ENCODE measurements at places on chromosomes 4 and X.

DNA sequence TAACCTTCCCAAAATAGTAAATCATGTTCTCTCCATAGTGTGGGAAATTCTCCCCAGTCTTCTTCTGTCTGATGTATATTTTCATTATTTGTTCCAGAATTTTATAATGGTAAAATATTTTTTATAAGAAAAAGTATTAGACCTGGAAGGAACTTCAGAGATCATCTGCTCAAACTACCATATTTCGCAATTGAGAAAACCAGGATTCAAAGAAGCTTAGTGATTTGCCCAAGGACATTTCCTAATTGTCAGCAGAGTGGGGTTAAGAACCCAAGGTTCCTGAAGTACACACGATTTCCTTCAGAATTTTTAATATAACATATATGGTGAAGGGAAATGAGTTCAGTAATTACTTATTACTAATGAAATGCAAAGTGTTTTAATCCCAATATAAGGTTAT lies 24.1 kb downstream of the OCIAD1 start:
- DNase-seq, result no peak

DNA sequence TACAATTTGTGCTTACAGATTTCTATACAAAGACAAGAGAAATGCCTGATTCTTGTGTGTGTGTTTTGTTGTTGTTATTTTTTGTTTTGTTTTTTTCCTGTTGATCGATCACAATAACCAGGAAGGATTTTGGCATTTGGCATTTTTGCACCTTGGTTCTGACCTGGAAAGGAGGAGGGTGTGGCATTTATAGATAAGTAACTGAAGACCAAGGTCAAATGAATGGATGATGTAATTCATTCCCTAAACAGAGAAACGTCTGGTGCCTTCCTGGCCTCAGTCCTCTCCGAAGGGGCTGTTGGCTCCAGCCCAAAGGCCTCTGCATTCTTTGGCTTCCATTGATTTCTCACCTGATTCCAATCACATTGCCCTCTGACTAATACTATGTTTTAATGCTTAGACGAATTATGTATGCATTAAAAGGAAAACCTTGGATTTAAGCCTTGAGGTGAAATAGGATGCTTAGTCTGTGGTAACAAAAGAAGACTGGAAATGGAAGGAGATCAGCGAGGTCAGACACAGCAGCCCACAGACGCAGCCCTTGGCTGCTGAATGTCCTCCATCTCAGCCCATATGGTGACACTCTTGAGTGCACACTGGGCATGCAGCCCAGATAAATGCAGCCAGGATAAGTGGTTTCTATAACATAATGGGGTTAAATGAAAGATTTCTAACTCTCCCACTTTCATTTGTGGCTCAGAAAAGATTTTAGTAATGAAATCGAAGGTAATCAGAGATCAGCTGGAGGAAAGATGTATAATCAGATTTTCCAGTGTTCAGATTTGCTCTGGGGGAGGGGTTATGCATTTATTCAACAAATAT lies 60.5 kb upstream of the TRIM2 start:
- DNase-seq, result no peak

- DNase-seq, result no peak
These were observed 20.8 kb downstream of the LIN54 start for GRCh38 chr4:82989575-82990429.

DNA sequence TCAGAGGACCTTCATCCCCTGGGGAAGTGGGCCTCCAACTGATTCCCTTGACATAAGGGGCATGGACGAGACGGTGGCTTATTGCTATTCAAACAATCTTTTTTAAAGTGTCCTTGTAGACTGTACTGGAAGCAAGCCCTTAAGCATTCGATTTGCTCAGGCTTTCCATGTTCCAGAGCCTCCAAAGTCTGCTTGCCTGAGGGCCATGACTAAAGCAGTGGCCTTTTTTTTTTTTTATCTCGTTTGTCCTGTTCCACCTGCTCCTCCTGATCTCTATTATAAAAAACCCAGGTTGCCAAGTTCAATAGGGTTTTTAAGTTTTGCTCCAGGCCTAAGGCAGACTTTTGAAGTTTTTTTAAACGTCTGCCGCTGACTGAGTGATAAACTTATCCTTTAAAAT lies 103.7 kb upstream of the AADAT start:
- no peak for DNase-seq

DNA sequence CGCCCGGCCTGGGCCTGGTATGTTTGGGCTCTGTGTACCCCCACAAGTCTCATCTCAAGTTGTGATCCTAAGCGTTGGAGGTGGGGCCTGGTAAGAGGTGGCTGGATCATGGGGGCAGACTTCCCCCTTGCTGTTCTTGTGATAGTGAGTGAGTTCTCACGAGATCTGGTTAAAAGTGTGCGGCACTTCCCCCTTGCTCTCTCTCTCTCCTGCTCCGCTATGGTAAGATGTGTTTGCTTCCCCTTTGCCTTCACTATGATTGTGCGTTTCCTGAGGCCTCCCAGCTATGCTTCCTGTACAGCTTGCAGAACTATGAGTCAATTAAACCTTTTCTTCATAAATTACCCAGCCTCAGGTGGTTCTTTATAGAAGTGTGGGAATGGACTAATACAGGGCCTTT lies 53.0 kb downstream of the CHST7 start:
- no peak for DNase-seq

- no peak for DNase-seq
These were observed 15.2 kb upstream of the UVSSA start for GRCh38 chr4:1331591-1332353.

DNA sequence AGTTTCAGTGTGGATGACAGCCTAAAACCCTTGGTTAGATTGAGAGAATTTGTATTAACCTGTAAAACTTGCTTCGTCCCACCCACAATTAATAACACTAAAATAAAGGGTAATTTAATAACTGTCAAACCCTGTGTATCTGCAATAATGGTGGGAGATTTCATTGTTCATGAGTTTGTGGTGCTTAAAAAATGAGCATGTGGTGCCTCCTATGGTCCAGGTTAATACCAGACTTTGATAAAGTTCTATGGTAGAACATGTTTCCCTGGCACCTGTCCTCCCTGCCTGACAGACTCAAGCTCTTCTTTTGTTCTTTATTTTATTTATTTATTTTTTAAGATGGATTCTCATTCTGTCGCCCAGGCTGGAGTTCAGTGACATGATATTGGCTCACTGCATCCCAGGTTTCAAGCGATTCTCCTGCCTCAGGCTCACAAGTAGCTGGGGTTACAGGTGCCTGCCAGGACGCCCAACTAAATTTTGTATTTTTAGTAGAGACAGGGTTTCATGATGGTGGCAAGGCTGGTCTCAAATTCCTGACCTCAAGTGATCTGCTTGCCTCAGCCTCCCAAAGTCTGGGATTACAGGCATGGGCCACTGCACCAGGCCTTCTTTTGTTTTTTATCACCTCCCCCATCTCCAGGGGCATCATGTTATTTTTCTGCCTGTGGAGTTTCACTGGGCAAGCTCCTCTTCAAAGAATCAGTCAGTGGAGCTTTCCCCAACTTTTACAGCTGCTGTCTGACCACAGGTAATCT lies 289.2 kb downstream of the NR3C2 start:
- no peak for DNase-seq

- DNase-seq, result no peak
These were observed 15.6 kb downstream of the CHRNA9 start for GRCh38 chr4:40350627-40351227.

DNA sequence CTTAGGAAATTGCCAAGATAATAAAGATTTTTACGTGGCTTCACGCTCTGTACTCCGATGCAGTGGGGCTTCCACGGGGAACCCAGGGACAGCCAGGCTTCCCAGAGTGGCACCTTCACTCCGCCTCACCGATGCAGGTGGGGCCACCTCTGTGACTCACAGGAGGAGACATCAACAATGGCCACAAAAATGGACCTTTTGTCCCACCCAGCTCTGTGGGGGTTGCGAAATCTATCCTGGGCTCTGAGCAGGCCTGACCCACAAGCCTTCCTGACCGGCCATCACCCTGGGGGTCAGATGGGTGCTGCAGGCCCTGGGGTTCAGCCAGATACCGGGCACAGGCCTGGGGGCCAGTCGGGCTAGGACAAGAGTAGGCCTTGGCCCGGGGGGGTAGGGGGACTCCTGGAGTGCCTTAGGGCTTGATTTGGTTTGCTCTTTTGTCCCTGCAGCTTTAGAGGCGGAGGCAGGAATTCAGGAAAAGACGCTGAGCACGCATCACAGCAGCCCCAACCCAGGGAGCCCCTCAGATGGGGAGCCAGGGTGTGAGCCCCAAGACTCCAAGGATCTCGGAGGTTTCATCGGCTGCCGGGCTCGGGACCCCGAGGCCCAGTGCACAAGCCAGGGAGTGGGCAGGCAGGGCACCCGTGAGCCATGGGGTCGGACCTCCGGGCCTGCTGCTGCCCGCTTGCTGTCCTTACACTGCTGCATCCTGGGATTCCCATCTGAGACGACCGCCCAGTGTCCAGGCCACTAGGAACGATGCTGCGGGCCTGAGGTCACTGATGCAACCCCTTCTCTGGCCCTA lies 136.5 kb upstream of the NKX1-1 start:
- no peak for DNase-seq

DNA sequence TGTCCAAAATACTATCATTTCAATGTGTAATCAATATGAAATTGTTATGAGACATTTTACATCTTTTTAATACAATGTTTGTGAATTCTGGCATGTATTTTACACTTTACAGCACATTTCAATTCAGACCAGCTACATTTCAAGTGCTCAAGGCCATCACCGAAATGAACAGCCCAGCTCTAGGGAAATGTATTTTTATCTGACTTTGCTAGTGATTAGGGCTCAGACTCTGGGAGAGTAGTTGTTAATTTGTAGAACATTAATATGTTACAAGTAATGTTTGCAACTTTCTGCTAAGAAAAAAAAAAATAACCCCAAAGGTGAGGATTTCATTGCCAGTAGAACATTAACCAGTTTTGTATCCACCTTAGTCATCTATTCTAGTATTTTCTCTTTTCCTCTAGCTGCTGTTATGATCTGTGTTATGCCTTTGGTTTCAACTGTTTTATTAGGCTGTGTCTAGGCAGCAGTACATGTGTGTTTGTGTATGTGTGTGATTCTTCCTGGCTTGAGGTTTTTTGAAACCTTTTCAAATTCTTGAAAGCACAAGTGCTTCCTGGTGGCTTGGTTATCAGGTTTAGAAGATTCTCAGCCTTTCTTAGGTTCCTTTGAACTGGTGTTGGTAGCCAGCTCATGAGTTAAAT lies 125.9 kb downstream of the NSUN7 start:
- no peak for DNase-seq

DNA sequence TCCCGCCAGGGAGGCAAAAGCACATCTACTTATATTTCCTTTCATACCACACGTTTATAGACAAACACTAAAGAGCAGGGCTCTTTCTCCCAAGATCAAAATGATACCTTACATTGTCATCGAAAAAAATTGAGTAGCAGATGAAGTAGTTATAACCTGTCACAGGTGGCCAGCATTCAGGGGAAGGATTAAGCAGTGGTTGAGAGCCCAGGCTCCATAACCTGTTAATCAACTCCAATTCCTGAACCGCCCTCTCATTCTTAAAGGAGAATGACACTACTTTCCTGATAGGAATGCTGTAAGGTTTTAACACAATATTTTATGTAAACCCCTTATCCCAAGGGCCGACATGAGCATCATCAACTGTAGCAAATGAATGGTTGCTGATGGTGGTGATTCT lies 268.9 kb upstream of the KCNIP4 start:
- no peak for DNase-seq

DNA sequence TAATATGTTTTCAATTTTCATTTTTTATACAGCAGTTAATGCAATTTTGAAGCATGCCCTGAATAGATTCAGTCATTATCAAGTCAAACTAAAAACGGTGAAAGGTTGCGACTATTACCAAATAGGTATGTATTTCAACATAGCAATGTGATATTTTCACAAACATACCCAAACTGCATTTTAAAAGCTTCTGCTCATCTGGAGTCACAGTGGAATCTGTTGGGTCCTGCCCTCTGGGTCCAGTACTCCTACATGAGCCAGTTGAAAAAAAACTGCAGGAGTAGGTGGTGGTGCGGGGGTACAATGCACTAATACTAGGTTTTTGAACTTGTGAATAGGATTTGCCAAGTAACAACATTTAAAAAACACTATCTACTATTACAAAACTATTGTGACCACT lies 938 bp downstream of the GPR34 start:
- DNase-seq, result no peak

DNA sequence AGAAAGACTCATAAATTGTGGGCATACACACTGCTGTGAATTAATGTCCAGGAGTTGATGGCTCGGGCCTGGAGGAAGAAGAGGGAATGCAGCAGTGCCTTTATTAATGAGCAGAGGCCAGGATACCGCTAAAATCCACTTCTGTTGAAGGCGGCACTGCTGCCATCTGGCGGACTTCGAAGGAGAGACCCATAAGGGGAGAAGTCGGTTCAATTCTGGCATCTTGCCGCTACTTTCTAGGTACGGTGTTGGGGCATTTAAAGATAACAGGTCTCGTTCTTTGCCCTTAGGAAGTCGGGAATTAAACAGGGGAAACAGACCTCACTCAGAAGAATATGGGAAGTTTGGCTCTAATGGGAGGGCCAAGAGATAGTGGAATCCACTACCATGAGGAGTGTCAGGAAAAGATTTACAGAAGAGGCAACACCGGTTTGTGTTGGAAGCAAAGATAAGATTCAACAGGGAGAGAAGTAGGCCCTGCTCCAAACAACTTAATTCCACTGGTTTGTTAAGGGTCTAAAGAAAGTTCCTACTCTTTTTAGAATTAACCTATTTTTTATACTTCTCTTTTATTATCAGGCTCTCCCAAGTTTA lies 133.6 kb upstream of the GIMD1 start:
- no peak for DNase-seq

DNA sequence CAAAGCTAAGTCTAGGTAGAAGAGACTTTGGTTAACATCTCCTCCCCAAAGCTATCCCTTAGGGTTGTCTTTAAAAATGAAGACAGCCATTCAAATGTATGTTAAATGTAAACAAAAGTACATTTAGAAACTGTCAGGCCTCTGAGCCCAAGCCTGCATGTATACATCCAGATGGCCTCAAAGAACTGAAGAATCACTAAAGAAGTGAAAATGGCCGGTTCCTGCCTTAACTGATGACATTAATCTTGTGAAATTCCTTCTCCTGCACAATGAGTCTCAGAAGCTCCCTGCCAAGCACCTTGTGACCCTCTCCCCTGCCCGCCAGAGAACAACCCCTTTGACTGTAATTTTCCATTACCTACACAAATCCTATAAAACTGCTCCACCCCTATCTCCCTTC lies 377.9 kb downstream of the FAM133A start:
- DNase-seq, result no peak

GRCh38 chrX:27998666-27999065 lies 17.4 kb upstream of the DCAF8L1 start:
- DNase-seq, result no peak

DNA sequence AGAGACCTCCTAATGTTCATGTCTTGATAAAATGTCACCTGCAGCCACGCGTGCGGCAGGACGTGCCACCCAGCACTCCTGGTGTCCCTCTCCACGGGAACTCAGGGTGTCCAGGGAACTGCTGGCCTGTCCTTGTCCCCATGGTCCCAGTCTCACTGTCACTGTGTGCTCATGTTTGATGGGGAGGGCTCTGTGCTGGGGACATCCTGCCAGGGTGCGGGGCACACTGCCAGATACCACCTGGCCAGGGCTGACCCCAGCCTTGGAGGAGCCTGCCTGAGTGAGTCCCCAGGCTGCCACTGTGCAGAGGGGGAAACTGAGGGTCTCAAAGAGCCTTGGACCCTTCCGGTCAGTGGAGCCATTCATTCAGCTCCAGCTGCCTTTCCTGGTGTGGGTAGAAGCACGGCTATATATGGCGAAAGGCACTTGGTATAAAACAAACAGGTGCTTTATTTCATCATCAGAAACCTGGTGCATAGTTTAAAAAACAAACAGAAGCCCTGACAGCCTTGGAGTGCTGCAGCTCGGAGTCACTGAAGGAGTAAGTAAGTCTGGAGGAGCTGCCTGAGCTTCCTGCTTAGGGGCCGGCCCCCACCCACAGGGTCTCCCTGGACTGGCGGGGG lies 33.0 kb downstream of the NOP14 start:
- DNase-seq, result no peak
